SK-MEL-5 (cell line): ENCODE measurements at places on chromosomes 4 and X. TPM values are rescaled to one million over a fixed set of nuclear protein-coding genes. Genes with fewer than 3 reads are reported as not detected.

The CCDC120 gene
- 0.77 and 1.0 TPM in 2 replicates for total RNA-seq

The FATE1 gene
- total RNA-seq: not detected in 2 replicates

The SPOCK3 gene
- not detected in 2 replicates for total RNA-seq

The DUX4 gene
- not detected in 2 replicates for total RNA-seq

The XG gene
- total RNA-seq: not detected in 2 replicates
